ENCODE measurements at places on chromosomes 6 and 20.

GRCh38 chr20:56032251-56032650 is 26.9 kb upstream of the CBLN4 start:
- no peak for DNase-seq

- peak; percentile 40 for DNase-seq
Measured at GRCh38 chr6:41940759-41941279, 789 bp downstream of the CCND3 start.

DNA sequence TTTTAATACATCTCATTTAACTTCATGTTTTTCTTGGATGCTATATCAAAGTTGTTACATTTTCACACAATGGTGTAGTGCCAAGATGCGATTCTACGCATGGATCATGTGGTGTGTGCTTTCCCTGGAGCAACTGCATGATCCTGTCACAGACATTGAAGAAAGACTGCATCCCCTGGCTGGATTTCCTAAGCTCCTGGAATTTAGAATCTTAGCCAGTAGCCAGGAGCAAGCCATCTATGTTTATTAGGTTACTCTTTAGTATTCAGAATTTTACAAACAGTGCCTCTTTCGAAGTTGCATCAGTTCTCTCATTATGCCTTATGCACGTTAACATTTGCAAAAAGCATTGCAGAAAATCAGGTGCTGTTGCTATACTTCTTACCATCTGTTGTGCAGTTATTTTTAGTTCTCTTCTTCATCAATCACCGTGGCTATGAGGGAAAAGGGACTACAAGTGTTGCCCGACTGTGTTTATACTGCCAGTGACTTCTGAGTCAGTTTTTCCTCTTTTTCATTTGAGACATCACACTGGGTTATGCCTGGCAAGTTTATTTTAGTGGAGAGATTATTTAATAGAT is 584.2 kb downstream of the BCKDHB start:
- DNase-seq = no peak

- no peak for DNase-seq
Measured at GRCh38 chr6:121925024-121925423, 474.4 kb upstream of the HSF2 start.

- no peak for DNase-seq
Measured at GRCh38 chr20:62737271-62737811, 28.7 kb downstream of the NTSR1 start.

DNA sequence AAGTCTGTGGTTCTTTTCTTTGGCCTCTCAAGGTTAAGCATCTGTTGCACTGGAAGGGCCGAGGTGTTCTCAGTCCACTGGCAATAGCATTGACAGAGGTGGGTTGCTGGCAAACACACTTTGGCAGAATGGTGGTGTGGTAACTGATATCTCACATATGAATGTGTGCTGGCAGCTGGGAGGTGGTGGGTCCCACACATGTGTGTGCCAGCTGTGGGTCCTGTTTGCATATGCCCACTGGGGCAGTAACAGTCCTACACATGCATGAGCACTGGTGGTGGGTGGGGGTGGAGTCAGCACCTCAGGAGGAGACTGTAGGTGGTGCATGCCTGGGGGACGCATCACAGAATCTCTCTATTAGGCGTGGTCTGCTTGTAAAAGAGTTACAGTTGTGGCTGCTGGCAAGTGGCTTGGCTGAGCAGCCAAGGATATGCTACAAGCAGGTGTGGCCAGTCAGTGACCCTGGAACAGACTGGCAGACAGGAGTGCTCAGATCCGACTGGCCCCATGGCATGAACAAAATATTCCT is 934.3 kb downstream of the GRIK2 start:
- DNase-seq = no peak

DNA sequence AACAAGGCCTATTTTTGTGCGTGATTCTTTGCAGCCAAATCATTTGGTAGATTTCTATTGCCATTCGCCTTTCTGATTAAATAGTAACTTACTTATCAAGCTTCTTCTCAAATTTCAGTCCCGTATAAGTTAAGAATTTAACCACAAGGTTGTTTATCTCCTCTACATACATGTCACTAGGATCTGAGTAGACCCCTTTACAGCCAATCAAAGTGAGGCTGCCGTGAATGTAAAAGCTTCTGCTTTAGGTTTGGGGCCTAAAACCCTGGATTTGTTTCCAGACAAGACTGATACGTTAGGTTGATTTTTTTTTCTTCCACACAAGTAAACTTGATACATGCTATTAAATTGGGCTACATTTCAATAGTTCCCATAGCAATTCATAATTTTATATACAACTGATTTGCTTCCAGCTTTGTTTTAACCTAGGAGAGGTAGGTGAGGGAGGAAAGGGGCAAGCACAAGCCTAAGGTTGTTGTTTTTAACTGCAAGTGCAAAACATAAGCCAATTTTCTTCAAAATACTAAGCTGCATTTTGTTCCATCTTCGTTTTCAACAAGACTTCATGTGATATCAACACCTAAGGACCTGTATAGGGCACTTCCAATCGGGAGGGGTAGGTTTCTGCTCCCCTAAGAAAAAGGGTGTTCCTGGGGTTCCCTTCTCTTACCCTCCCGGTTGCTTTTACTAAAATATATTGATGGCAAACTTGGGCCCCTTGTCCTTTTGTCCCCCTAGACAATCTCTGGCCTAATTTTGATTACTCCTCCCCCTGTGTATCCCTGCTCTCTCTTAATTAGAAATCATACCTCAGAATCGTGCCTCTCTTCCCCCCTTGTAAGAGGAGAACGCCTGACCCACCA is 1.7 kb downstream of the RANBP9 start:
- peak; percentile 31 for DNase-seq

GRCh38 chr6:161414180-161414579 is 140.3 kb upstream of the AGPAT4 start:
- no peak for DNase-seq

DNA sequence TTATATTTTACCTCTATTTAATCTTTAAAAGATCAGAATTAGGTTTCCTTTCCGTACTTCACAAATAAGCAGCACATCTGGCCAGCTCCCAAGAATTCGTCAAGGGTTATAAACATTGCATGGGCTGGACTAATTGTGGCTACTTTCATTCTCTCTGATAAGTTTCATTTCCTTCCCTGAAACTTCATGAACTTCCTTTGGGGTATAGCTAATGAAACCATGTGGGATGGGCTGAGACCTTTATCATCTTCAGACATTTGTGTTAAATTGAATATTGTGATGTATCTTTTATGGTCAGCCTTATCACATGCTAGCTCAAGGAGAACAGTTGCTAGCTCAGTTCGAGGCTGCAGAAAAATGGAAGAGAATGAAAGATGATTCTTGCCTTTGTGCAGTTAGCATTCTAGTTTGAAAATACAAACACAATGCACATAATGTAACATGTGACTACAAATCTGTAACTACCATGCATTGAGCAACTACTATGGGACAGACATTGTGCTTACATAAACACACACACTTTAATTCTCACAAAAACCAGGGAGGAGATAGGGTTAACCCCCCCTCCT is 1.7 kb upstream of the GMPR start:
- no peak for DNase-seq

GRCh38 chr20:21101932-21102575 is 4.1 kb downstream of the LINC00237 start:
- no peak for DNase-seq

DNA sequence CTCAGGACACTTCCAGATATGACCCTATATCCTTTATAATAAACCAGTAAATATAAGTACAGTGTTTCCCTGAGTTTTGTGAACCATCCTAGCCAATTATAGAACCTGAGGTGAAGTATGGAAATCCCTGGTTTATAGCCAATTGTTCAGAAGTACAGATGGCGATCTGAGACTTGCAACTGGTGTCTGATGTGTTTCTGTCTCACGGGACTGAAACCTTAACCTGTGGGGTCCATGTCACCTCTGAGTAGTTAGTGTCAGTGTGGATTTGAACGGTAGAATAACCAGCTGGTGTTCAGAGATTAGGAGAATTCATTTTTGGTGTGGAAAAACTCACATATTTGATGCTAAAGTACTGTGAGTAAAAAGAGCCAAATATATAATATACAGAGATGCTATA is 606.6 kb downstream of the MAFB start:
- DNase-seq = no peak

- DNase-seq = no peak
Measured at GRCh38 chr6:43979525-43979924, 147.7 kb downstream of the MRPL14 start.

GRCh38 chr6:12208190-12208589 is 82.0 kb upstream of the EDN1 start:
- DNase-seq = no peak

DNA sequence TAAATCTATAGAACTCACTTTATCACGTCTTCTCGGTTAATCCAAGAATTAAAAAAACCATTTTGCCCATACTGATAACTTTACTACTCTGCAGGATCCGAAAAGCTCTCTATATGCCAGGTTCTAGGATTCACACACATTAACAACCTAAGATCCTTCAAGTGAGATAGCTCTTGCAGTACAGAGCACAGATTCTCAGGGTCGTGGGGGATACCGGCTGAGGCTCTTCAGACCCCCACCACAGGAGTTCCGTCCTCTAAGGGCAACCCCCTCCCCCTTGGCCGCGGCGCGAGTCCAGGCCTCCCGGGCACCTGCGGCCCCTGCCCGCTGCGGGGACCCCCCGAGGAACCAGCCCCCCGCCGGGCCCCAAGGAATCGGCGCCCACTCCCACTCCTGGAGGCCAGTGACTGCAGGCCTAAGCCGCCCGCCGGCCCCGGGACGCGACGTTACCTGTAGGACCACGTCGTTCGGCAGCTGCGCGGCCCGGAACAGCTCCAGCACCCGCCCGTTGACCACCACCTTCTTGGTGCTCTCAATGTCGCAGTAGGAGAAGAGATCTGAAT is 892 bp downstream of the REPS1 start:
- no peak for DNase-seq
